ENCODE measurements at places on chromosomes 5 and 9.

DNA sequence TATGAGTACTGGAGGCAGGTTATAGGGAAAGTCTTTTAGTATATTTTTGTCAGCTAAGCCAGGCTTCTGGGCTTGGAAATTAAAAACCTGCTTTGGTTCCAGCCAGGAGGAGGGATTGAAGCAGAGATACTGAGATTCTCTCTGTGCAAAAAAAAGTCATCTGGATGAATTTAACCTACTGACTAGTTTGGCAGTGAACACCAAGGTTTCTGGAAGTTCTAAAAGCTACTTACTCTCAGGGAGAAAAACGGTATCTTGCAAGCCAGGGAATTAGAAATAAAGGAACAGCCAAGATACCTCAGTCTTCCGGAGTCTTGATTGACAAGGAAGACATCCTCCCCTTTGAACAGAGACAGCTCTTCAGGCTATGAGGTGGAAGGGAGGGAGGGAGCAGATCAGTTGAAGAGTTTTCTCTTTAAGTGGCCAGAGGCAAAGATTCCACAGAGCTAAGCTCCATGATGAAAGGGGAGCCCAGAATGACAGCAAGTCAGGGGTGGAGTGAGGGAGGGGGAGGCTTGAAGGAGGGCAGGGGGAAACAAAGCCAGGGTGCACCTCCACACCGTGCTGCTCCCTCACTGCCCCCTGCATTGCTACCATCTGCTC lies 8.3 kb upstream of the ZBTB34 start:
- DNase-seq = no peak

GRCh38 chr5:74442466-74442865 lies 198.1 kb downstream of the ENC1 start:
- DNase-seq = no peak

DNA sequence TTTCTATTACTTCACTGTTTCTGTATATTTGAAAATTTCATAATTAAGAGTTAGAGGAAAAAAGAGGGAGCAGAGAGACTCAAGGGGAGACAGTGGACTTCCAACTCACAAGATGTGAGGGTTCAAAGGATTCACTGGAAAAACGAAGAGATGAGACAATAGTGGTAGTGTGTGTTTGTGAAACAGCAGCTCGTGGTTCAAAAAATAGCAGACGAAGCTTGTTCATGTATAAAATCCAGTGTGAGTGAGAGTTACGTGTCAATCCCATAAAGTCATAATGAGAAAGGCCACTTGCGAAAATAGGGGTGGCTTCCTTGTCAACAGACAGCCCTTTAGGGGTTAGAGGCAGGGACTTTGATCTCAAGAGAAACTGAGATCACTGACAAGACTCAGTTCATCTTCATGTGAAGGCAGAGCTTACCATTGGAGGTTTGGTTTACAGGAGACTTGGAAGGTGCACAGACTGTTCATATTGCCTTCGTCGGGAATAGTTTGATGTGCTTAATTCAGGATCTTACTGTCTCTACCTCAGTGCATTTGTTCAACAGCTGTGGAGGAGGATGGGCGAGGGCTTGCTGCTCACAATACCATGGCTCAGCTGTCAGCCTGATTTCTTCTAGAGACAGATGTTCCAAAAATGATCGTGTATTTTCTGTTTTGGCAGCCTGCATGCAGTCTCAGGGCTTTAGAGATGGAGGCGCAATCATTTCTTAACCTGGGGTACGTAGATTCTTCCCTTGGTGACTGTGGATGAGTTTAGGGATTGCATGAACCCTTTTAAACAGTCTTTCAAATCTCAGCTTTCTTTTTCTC lies 105.7 kb upstream of the KLF9 start:
- DNase-seq = no peak

DNA sequence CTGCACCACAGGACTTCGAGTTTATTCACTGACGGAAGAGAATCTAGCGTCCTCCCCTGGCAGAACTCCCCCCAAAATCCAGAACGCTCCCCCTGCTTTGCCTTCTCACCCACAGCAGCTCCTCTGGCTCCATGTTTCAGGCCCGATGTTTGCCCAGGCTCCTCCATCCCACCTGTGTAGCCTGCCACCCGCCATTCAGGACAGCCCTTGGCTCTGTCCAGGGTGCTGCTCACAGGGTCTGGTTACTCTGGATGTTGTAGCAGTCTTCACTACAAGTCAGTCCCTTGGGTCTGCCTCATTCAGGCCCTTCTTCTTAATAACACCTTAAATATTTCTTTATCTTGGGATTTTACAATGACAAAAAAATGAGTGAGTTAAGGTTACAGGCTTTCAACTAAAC lies 41.3 kb upstream of the SV2C start:
- DNase-seq = no peak

GRCh38 chr5:6115852-6116251 lies 262.5 kb downstream of the MED10 start:
- DNase-seq = no peak

GRCh38 chr9:121326130-121326838 lies 43.8 kb downstream of the STOM start:
- DNase-seq = no peak

DNA sequence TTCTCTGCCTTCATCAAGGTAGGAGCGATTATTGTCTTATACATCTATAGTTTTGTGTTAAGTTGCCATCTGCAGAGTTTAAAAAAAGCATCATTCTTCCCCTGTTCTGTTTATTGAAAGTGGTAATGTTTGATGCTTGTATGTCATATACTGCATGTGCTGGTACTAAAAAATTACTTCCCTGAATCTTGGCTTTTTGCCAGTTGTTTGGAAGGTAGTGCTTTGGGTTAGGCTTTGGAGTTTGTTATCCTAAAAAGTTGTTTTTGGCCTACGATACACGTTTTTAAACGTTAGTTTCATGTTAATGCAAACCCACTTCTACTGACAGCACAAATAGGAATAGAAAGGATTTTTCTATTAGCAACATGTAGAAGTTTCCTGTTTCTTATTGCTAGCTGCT lies 158.3 kb downstream of the GIN1 start:
- no peak for DNase-seq

DNA sequence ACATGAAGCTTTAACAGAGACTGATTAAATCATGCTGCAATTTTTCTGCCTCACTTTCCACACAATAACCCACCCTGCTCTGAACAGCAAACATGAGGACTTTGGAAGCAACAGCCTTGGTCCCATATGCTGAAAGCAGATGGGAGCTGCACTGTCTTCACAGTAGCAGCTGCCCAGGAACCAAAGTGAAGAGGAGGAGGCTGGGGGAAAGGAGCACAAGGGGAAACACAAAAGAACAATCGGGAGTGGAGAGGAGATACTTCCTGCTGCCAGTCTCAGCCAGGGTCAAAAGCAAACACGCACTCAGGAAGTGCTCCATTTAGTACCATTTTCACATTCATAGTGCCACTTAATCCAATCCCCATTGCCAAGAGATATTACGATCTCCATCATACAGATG lies 183.3 kb upstream of the PUM3 start:
- DNase-seq = no peak

DNA sequence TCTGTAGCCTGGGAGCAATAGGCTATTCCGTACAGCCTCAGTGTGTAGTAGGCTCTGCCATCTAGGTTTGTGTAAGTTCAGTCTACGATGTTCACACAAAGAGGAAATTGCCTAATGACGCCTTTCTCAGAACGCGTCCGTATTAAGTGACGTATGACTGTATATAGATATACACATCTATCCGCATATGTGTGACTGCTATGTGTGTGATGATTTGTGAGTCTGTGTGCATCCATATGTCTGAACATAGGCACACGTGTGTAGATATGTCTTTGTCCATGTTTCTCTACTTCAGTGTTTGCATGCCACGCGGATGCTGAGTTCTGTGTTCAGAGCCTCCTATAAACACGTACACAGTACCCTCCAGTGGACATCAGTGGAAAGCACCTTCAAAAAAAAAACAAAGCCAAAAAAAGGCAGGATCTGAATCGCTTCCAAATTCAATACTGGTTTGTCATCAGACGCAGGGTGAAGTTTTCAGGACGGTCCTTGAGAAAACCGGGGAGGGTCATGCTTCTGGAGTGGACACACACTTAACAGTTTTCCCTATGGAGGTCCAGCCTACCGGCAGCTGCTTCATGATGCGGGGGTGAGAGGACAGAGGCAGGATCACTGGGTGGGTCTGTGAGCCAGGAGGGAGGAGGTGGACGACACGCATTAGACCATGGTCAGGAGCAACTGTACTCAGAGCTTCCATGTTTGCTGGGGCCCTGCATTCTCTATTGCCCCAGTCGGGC lies 29.5 kb upstream of the ALDH1B1 start:
- no peak for DNase-seq

DNA sequence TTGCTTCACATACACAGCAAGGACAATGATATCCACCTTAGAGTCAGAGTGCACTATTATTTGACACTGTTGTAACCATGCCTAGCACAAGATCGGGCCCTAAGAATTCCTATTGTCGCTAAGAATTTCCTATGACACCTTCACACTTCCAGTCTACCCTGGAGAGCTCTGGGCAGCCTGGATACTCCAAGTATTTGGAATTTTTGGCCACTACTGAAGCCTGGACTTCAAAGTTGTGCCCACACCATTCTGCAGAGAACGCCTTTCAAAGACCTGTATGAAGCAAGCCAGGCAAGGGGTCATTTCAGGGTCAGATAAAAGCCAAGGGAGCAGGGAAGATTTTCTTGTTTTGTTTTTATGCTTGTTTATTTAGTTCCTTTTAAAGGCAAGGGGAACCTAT lies 179.7 kb downstream of the PAPPA start:
- no peak for DNase-seq

DNA sequence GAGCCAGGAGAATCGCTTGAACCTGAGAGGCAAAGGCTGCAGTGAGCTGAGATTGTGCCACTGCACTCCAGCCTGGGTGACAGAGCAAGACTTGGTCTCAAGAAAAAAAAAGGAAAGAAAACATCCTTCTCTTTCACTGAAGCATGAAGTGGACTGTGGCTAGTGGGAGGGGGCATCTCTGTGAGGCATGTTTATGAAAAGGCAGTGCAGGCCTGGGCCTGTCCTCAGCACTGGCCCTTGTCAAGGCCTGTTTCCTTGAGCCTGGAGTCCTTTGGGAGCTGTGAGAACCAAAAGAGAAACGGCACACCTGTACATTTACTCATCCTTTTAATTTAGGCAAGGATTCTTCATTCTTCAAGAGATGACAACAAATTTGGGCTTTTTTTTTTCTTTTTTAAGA lies 18.3 kb upstream of the FUBP3 start:
- no peak for DNase-seq
